ENCODE measurements at places on chromosomes 1 and 21.

DNA sequence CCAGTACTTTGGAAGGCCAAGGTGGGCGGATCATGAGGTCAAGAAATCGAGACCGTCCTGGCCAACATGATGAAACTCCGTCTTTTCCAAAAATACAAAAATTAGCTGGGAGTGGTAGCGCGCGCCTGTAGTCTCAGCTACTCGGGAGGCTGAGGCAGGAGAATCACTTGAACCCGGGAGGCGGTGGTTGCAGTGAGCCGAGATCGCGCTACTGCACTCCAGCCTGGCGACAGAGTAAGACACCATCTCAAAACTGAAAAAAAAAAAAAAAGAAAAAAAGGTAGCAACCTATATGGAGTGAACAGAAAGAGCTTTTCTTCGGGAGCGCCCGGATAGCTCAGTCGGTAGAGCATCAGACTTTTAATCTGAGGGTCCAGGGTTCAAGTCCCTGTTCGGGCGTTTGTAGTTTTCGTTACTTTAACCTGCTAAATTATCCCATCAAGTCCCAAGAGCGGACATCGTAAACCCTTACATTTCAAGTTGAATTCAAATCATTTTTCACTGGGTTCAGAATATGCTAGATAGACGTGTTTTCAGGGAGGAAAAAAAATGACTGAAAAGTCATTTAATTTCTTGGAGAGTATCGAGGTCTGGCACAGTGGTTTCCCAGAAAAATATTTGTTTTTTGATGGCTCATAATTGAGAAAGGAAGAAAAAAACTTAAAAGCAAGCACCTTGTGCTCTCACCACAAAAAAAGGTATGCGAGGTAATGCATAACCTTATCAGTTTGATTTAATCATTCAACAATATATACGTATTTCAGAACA lies 9.8 kb upstream of the MDM4 start:
- DNase-seq = peak; percentile 80

DNA sequence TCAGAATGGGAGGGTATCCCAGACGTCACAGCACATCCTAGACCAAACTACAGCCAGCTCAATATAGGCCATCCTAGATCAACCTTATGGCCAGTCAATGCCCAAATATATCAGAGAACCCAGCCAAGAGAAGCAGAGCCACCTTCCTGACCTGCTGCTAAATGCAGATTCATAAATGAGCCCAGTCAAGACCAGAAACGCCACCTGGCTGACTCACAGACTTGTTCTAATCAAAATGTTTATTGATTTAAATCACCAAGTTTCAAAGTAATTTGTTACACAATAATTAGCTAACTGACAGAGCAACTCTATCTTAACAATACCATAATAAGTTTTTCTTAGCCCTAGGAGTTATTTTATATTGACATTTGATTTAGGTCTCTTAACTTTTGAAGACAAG lies 28.6 kb downstream of the ZNF644 start:
- no peak for DNase-seq

DNA sequence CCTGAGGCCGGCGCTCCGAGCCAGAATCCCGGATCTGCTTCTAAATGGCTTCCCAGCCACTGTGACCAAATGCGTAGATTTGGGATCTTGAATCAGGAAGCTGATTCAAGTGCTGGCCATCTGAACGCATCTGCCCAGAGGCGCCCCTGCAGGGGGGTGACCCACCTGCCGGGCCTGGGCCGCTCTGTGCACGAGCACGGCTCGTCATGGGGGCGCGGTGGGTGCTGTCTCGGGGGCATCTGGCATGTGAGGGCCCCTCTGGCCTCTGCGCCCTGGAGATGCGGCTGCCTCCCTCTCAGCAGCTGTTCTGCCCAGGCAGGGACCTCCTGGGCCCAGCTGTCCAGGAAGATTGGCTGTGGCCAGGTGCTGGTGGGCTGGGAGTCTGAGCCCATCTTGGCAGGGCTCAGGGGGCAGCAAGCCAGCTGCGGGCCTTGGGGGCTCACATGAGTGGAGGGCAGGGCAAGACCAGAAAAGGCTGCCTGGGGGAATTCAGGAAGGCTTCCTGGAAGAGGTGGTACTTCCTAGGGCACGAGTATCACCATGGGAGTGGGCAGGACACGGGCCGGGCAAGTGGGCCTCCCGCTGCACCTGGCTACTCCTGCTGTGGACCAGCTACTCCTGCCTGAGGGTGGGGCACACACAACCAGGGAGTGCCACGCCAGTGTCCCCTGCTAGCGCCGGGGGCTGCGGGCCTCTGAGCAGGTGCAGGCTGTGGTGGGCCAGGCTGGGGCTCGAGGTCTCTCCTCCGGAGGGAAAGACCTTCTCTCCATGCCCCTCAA lies 25.1 kb downstream of the PLCH2 start:
- DNase-seq = no peak

DNA sequence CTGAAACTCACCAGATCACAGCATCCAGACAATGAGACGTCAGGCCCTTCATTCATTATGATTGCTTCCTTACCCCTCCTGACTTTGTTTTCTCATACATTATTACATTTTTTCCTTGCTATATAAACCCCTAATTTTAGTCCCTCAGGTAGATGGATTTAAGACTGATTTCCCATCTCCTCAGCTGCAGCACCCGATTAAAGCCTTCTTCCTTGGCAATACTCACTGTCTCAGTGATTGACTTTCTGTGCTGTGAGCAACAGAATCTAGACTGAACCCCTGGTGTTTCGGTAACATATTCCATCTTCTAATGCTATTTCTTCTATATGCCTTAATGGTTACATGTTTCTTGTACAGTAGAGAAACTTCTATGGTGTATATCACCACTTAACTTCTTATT lies 30.0 kb upstream of the RGL1 start:
- DNase-seq = no peak

GRCh38 chr1:16615253-16616252 lies 2.2 kb upstream of the NBPF1 start:
- no peak for DNase-seq

DNA sequence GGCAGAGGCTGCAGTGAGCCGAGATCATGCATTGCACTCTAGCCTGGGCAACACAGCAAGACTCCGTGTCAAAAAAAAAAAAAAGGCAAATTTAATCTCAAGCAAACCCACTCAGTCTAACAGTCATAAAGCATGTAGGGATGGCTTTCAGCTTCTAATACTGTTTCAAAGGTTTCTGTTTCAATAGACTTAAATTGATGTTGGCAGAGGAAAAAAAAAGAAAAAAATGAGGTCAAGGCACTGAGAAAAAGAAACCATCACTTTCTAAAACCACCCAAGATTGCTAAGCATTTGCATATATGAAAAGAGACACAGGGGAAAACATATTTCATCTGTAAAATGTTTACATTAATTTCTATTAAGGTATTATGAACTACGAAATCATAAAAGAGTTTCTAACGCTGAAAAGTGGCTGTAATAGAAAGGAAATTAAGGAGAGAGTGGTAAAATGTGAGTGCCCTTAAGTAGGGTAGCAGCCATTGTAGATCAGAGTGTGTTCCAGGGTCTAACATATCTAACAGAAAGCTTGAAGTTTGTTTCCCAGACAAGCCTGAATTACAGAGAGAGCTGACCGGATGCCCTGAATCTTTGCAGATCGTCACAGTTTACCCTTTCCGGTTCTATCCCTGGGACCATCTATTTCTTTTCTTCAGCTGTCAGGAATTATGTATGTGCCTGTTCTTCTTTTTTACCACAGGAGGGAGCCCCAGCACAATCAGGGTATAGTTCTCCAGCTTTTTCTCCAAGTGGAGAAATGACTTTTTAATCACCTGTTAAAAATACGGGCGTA lies 70.0 kb downstream of the PLD5 start:
- no peak for DNase-seq

DNA sequence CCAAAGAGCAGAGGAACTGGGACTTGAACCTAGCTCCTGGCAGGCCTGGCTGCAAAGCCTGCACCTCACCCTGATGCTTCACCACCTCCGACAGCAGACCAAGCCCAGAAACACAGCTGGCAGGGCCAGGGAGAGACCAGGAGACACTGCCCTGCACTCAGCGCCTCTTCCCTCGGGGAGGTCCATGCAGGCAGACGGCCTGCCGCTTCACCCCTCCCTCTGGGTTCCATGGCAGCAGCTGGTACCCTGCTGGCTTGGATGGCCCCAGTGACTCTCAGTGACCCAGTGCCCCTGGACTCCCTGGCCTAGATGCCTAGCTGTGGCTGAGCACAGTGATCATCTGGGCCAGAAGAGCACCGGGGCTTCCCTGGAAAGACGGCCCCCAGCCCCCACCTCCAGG lies 65.3 kb upstream of the TARDBP start:
- DNase-seq = no peak

DNA sequence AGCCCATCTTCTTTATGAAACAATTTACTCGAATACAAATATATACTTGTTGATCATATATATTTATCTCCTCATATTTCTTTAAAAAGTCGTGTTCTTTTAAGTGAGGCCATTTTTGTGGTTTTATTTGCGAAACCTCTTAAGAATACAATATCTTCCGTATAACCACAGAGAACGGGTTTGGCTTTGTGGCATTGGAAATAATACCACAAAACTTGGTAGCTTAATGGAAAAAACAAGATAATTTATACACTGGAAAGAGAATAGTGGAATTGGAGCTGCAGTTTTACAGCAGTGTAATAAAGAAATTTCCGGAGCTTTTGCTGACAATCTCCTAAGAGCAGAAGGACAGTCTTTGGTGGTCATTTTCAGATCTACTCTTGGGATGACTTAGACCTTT lies 29.4 kb downstream of the PTGFR start:
- DNase-seq = no peak

GRCh38 chr1:76697361-76697760 lies 169.9 kb upstream of the ST6GALNAC5 start:
- DNase-seq = no peak

- no peak for DNase-seq
Observed at GRCh38 chr1:204250428-204251030, 36.7 kb upstream of the GOLT1A start.

DNA sequence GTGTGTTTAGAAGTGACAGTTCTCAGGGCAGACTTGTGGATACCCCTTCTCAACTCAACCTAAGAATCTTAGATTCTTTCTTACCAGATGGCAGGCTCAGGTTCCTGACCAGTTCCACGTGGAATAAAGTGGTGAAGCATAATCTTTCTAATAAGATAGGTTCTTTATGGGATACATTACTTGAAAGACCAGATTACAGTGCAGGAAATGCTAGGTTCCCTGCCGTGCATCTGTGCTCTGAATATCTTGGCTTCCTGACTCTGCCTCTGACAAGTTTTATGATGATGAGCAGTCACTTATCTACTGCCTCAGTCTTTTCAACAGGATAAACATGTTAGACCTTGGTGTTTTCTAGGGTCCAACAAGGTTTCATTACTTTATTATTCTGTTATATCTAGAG lies 207.9 kb upstream of the CACYBP start:
- no peak for DNase-seq

DNA sequence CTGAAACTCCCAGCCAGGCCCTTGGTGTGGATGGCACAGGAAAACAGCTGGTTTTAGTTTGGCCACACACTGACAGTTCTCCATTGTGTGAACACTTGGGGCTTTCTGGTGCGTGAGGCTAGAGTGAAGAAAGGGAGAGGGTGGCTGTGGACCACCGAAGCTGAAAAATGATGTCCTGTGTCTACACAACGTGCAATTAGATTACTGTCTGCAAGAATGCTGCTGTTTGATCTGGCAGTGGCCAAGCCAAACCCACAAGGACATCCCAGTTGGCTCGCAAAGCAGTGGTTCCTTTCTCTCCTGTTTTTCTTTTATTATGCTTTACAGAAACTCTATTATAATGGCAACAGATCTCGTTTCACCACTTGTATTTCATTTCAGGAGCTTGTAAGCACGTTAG lies 58.9 kb downstream of the ERG start:
- no peak for DNase-seq

GRCh38 chr1:23273450-23274133 lies 56.3 kb upstream of the HTR1D start:
- DNase-seq = no peak

All from right kidney (tissue), 9 donors.